ENCODE measurements at places on chromosomes 12 and 14.

DNA sequence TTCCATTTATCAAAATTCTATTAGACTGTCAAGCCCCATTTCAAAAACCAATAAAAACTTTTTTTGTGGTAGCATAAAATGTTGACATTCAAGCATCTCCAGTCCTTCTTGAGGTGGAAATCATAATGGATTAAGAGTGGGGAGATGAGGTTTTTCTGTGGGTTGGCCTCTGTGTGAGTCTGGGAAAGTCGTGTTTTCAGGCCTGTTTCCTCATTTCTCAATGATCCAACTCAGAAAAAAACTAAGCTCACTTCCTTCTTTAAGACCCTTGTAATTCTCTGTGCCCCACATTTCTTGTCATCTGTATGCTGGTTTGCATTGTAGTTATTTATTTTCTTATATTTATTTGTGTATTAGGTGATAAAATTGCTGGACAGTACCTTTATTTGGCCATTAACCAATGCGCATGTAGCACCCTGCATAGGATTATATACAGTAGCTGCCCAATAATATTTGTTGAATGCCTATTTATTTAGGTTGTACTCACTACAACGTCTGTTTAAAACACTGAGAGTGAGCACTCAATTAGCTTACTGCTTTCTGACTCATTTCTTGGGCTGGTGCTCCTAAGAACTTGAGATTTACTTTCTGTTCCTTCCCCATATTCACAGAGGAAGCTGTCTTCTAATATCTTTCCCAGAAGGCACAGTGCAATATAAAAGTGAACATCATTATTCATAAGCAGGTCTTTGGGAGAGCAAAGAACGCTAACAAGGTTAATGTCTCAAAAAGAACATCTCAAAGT lies 121.9 kb downstream of the DNAI7 start:
- DNase-seq, result no peak

DNA sequence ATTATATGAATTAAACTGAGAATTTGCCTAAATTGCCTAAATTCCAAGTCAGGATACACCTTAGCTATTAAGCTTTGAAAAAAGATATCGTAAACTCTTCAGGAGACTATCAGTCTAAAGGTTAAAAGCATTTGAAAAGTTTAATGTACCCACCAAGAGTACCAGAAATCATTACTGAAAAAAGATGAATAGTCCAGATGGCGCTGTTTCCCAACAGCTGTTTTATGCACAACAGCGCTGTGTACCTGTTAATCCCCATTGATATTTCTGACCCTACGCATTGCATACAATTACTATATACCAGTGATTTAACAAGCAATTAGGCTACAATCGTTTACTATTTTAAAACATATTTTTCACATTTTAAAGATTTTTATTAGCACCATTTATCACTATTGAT lies 185.0 kb downstream of the PLCZ1 start:
- DNase-seq, result no peak

GRCh38 chr12:47576289-47576945 lies 129.4 kb downstream of the RPAP3 start:
- DNase-seq, result no peak

DNA sequence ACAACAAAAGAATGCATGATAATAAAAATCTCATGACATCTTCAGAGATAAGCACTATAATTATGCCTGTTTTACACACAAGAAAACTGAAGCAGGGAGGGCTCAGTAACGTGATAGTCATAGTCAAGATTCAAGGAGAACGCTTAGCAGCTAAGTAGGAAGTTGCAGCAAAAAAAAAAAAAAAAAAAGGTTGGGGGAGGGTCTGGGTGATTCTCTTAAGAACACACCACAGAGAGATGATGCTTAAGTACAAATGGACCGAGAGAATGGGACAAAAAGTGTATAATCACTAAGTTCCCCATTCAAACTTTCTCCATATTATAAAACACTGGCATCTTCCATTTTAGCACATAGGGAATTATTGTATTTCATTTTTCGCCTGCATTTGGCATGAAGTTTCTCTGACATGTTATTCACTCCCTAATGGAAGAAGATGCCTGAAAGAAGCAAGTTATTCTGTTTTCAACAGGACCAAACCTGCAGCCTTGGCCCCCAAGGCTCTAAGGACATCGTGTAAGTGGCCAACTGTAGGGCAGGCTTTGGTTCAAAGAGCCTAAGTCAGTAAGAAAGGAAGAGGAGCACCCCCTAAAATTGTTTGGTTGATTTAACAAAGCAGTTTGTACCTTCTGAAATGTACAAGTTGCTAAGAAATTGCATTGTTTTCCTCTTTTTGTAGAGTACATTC lies 142.9 kb upstream of the TMPO start:
- no peak for DNase-seq

- no peak for DNase-seq
These were observed 157.6 kb downstream of the DUSP6 start for GRCh38 chr12:89194683-89195082.

Data from right atrium auricular region (tissue), 2 donors.